PC-3 (cell line): ENCODE measurements at places on chromosomes 2 and 18. TPM values are rescaled to one million over a fixed set of nuclear protein-coding genes. Genes with fewer than 3 reads are reported as not detected.

DNPEP gene
- 86.2 and 114 TPM in 2 replicates for total RNA-seq

GRCh38 chr2:117832905-117833613, 18.6 kb downstream of the DDX18 start:
- DNase-seq: peak; percentile 24

- no peak for DNase-seq
Observed at GRCh38 chr2:240191001-240191400, 50.5 kb upstream of the OTOS start.

DNER gene
- 1.1 and 4.0 TPM in 2 replicates for total RNA-seq

DNA sequence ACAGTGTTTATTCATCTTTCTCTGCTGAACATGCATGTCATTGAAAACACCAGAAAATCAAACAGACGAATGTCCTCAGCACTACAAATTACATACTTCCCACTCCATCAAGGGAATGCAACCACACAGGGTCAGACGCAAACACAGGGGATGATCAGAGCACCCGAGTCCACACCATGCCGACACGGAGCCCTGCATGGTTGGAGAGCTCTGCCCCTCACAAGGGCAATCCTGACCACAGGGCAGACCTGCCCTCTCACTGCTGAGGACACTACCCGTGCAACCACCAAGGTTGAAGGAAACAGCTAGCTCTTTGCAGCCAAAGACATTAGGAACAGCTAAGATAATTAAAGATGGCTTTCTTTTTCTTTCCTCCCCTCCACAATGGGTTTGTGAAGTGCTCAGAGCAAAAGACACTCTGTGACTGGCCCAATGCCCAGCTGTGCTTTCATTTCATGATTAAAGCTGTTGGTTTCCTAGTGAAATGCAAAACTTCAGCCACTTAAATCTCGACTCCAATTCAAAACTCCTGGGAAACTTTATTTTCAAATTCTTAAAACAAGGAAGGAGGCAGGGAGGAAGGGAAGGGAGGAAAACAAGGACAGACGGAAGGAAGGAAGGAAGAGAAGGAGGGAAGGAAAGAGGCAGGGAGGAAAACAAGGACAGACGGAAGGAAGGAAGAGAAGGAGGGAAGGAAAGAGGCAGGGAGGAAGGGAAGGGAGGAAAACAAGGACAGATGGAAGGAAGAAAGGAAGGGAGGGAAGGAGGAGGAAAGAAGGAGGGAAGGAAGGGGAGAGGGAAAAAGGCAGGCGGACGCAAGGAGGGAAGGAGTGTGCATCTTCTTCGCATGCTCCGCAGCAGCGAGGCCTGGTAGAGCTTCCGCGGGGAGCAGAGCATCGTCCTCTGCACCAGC, 65.8 kb downstream of the NDUFA10 start:
- no peak for DNase-seq

GRCh38 chr2:227655454-227655853, 11.2 kb upstream of the SCYGR5 start:
- peak; percentile 85 for DNase-seq

- no peak for DNase-seq
Observed at GRCh38 chr2:218260166-218260565, 649 bp upstream of the GPBAR1 start.

TSGA10 gene
- total RNA-seq: 3.6 and 8.9 TPM in 2 replicates

GALNT5 gene
- total RNA-seq: 0.04 TPM in 1 of 2 replicates, not detected in the other

- DNase-seq: no peak
Observed at GRCh38 chr18:79949697-79950487, 1.6 kb downstream of the SLC66A2 start.

DNA sequence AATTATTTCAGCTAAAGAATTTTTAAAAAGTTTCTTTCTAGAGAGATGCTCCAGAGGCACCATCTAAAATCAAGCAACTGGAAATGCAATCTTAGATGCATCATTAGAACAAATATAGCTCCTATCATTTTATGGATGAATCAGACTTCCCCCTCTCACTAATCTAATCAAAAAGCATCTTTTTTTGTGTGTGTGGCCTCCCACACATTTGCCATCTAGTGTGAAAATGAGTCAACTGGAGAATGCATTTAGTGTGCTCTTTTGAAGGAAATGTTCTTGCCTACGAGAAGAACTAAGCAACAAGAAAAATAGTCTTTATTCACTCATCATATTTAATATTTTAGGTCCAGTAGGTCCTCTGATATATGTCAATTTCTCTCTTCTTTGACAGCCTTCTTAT, 39.5 kb upstream of the FIGN start:
- peak; percentile 54 for DNase-seq

C2orf72 gene
- total RNA-seq: 0.40 and 4.3 TPM in 2 replicates

- no peak for DNase-seq
Observed at GRCh38 chr2:222318712-222319585, 20.2 kb upstream of the PAX3 start.

DNA sequence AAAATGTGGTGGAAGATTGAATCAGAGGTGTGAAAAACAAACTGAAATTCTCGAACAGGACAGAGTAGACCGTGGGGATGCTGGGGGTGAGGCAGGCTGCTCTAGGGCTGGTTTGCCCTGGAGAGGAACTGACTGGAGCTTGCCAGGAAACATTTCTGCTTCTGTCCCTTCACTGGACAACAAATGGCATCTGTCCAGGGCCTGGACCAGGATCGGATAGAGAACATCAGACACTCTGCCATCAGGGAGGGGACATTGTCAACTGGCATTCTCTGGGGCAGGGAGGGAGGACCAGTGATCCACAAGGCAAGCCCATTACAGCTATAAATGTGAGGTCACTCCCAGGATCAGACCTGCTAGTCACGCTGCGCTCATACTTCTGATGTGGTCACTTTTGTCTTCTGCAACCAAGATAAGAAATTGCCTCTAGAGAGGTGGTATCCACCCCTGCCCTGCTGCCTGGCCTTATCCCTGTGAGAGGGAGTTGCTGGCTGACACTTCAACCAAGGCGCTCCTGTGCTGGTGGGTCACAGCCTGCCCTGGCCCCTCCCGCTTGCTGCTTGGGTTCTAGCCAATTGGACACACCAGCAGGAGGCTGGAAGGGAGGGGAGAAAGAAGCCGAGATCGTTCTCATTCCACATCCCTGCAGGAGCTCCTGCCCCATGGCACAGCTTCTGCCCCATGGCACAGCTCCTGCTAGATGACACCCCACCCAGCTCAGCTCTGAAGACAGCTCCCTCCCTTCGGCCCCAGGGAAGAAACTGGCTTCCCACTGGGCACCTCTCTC, 8.7 kb downstream of the NPPC start:
- DNase-seq: no peak

GRCh38 chr2:226380679-226381078, 418.9 kb downstream of the IRS1 start:
- no peak for DNase-seq

- DNase-seq: peak; percentile 83
Observed at GRCh38 chr2:28137221-28137620, 246.7 kb downstream of the BABAM2 start.

DNA sequence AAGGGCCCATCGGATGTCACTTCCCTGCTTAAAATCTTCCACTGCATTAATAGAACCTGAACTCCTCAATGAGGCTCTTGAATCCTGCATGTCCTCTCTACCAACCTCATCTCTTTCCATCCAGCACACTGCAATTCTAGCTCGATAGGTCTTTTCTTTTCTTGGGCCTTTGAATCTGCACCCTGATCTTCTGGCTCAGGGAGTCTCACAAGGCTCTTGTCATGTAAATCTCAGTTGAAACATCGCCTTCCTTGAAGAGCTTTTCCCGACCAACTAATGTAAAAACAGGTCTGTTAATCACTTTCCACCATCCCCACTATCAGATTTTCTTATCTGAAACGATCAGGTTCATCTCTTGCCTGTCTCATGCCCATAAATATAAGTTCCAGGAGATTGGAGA, 120.5 kb downstream of the MYO5B start:
- no peak for DNase-seq

GRCh38 chr18:56003009-56003719, 415.2 kb upstream of the TCF4 start:
- no peak for DNase-seq

DNA sequence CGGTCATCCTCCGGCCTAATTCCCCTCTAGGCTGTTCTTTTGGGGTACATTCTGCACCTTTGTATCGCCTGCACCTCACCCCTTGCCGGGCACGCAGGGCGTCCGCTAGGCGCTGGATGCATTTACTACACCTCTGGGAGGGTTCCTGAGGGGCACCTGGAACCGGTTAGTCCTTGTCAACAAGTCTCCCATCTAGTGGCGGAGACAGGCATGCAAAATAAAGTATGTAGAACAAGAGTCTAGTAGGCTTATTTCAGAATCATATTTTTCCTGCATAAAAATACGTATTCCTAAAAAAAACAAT, 705 bp upstream of the TEX261 start:
- peak; percentile 69 for DNase-seq

TUBA4B gene
- not detected in 2 replicates for total RNA-seq

CKAP2L gene
- total RNA-seq: 16.0 and 20.7 TPM in 2 replicates

- DNase-seq: no peak
Observed at GRCh38 chr18:77455004-77455403, 205.4 kb downstream of the GALR1 start.

LOXHD1 gene
- not detected in 2 replicates for total RNA-seq

- peak; percentile 64 for DNase-seq
Observed at GRCh38 chr2:69483696-69484095, 46.5 kb upstream of the NFU1 start.

- DNase-seq: no peak
Observed at GRCh38 chr2:76159042-76159648, 448.4 kb upstream of the GCFC2 start.

DNA sequence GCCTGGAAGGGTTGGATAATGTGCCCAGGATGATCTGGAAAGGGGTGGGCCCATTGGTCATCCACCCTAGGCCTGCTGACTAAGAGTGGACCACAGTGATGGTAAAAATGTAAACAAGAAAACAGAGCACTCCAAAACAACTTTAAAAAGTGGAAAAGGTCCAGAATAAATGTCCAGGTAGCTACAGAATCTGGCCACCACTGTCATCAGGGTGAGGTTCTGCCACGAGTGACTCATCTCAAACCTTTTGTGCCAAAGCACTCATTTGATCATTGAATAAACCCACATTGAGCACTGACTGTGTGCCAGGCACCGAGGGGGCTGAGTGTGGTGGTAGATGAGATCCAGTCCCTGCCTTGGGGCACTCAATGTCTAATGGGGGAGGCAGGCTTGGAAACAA, 64.9 kb downstream of the EMX1 start:
- DNase-seq: peak; percentile 26

- DNase-seq: peak; percentile 19
Observed at GRCh38 chr2:60818272-60818671, 62.2 kb downstream of the PAPOLG start.

GRCh38 chr2:70144443-70145143, 46.2 kb downstream of the C2orf42 start:
- DNase-seq: no peak

GRCh38 chr18:10453806-10454680, at the start of gene APCDD1:
TSS of gene APCDD1 (plus strand) at chr18:10454635. CDS start at chr18:10454982, 347 bp downstream.
- DNase-seq: no peak

EDAR gene
- 0.04 TPM in 1 of 2 replicates, not detected in the other for total RNA-seq

- DNase-seq: peak; percentile 64
Observed at GRCh38 chr2:14944562-14945346, 312.2 kb downstream of the LRATD1 start.

- DNase-seq: no peak
Observed at GRCh38 chr2:32384529-32384928, 27.7 kb downstream of the BIRC6 start.

GRCh38 chr2:204913854-204914464, 368.7 kb downstream of the PARD3B start:
- no peak for DNase-seq

DNA sequence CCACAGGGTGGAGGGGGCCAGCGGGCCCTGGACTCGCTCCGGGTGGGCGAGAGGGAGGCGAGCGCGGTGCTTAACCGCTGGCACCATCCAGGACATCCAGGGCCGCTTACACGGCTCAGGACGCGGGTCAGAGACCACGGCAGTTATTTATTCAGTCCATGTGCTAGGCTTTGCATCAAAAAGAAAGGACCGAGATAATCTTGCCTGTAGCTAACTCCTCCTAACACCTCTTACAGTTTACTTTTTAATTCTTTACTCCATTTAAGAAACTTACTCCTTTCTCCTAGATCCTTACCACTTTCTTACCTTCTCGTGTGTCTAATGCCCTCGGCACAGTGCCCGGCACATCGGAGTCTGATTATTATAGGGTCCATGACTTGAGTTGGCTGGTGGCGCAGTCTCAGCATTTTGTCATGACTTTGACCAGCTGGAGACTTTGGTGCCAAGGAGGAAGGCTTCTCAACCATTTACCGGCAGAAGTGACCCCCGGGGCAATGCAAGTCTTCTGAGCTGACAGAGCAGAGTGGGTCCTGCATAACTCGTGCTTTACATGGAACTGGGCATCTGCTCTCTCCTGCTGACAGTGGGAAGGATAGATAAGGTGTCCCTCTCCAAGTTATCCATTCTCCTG, 503 bp downstream of the ANXA4 start:
- peak; percentile 29 for DNase-seq

- DNase-seq: no peak
Observed at GRCh38 chr2:95008306-95008705, 17.2 kb upstream of the MAL start.

DNA sequence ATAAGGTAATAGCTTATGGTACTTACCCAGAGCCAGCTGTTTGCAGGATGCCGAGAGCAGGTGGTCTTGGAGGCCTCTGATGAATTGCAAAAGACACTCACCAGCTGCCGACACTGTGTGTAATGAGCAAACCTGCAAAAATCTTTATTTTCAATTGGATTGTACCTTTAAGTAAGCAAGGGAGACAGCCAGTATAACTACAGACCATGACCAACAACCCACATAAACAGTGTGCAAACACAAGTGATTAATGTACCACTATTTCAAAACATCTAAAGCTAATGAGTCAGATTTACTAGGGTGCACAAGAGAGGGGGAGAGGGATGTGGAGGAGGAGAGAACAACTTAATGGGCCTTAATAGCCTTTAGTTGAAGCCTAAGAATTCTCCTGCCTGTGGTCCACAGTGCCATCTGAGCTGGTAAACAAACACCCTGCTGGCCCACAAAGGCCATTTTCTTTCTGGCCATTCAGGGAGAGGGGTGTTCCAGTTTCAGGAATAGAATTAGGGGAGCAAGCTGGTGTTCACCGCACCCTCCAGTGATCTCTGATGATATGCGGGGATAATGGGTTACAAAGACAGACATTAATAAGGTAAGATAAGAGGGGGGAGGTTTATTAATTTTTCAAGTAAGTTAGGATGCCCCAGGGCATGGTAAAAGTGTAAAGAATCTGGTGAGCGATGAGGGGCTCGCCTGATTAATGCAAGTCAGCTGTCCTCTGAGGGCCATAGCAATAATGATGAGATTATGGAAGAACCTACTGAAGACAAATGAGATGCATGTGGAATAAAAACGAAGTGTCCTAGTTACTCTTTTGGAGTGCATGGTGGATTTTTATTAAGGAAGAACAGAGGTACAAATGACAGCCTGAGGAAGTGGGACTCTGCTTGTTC, 196.4 kb downstream of the HRH4 start:
- DNase-seq: peak; percentile 56

- no peak for DNase-seq
Observed at GRCh38 chr2:223580951-223581350, 21.2 kb downstream of the SCG2 start.

DNA sequence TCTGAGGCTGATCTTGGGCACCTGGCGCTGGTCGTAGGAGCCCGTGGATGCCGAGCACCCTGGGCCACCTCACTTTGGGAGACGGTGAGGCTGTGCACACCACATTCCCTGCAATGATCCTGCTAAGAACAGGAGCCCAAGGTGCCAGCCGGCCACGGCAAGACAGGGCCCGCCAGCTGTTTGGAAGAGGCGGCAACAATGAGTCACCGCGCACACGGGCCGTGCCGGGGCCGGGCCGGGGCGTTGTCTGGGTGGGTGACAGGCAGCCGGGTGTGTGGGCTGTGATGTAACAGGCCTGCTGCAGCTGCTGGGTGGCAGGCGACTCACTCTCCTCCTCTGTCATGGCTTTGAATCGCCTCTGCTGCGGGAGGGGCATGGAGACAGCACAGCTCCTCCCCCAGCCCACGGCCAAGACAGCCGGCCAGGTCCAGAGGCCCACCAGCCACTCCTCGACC, 49.7 kb upstream of the ODC1 start:
- DNase-seq: peak; percentile 93

CCDC85A gene
- 1.1 and 2.0 TPM in 2 replicates for total RNA-seq
